Cardiac fibroblast (primary cell): ENCODE measurements at places on chromosomes 16 and 17.

DNA sequence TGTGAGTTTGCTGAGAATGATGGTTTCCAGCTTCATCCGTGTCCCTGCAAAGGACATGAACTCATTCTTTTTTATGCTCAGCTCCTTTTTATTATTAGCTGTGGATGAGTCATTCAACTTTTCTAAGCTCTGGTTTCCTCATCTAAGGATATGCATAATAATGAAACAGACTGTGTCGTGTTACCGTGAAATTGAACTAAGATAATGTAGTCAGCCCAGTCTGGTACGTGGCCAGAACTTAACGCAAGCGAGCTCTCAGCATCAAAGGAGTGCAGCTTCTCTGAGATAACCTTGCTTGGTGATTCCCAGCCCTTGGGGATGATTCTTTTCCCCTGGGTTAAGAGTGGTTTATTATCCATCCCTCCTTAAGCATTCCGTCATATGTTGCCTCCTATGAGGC, 454.3 kb upstream of the EEF2KMT start:
- DNase-seq, result no peak

DNA sequence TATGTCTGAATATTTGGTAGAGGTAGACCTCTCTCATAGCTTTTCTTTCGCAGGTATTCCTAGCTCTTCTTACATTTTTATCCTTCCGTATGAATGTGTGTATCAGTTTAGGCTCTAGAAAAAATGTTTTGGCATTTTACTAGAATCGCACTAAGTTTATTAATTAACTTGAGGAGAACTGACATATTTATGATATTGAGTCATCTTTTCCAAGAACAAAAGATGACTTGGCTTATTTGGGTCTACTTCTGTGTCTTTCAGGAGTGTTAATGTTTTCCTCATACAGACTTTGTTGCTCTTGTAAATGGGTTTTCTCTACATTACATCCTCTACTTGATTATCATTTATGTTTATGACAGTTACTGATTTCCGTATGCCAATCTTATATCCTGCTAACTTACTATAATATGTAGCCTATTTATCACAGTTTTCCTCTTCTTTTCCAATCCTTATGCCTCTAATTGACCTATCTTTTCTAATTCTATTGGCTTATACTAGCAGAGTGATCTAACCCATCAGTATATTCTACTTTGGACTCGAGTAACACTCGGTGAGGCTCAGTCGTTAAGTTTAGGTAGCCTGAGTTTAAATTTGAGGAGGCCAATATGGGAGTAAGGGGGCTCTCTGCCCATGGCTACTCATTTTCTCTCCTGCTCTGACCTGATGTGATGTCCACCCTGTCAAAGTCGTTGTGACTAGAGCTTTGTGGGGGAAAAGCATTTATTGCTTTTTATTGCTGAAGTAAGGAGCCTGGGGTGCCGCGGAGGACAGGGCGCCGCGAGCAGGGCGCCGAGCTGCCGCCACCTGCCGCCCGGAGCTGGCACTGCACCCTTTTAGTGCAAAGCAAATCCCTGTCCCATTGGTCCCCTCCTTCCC, 20.0 kb downstream of the ST6GALNAC1 start:
- DNase-seq, result peak; percentile 81

DNA sequence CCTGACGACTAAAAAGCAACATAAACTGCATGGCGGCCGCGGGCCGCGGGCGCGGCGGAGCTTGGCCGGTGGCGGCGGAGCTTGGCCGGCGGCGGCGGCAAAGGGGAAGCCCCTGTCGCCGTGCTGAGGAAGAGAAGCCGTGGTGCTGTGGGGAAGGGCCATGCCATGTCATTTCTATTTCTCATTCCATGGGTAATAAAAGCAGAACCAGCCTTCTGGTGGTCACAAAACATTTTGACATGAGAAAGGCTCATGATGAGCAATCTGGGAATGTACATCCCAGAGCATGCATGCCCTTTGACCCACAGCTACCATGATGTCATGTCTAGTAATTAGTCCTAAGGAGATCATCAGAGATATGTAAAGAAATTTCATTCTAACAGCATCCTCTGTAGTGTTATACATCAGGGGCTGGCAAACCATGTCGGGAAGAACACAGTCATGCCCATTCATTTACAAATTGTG, 23.9 kb upstream of the HEATR6 start:
- peak; percentile 43 for DNase-seq

DNA sequence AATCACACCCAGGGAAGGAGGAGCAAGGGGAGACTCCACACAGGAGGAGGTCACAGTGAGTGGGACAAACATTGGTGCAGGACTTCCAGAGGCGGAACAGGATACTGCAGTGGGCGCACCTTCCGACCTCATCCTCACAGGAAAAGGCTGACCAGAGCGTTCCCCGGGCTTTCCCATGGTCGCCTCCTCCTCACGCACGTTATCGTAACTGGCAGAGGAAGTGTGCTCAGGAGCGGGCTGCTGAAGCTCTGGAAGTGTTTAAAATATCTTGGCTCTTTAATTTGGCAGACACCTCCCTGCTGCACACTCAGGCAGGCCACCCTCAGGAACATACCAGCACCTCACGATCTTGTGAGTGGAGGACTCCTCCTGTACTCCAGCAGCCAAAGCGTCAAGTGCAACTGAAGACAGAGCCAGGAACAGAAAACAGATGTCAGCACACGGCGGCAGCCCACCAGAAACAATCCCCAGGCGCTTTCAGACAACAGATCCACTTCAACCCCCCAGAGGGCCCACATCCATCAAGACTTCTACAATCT, 17.5 kb downstream of the FANCA start:
- DNase-seq, result no peak

GRCh38 chr17:45127548-45128300, 4.6 kb downstream of the PLCD3 start:
- DNase-seq, result no peak

DNA sequence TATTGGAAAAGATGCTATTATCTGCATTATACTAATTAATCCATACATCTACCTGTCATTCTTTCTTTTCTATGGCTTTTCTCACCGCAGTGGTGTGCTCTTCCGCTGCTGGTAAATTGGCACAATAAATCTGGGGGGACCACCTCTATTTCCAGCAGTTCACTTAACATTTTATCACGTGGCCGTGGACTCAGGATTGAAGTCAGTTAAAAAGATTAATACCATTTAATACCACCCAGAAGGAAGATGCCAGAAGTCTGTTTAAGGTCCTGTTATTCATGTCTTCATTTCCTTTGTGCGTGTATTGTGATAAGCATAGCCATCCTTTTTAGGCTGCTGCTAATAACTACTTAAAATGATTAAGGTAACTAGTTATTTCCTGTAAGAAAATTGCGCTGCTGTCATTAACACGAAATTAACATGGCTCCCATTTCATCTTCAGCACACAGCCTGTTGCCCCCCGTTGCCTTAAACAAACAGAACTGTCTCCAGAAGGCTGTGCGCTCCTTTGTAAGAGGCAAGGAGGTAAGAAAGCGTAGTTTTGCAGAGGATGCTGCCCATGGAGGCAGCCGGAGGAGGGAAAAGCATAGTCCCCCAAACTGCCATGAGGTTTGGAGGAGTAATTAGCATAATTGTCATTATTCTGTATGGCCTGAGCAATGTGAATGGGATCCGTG, 414.4 kb downstream of the UTP18 start:
- no peak for DNase-seq

- peak; percentile 45 for DNase-seq
These were observed 4.8 kb upstream of the ANKRD11 start for GRCh38 chr16:89495121-89495520.
